ENCODE measurements at places on chromosomes 7 and 10.

DNA sequence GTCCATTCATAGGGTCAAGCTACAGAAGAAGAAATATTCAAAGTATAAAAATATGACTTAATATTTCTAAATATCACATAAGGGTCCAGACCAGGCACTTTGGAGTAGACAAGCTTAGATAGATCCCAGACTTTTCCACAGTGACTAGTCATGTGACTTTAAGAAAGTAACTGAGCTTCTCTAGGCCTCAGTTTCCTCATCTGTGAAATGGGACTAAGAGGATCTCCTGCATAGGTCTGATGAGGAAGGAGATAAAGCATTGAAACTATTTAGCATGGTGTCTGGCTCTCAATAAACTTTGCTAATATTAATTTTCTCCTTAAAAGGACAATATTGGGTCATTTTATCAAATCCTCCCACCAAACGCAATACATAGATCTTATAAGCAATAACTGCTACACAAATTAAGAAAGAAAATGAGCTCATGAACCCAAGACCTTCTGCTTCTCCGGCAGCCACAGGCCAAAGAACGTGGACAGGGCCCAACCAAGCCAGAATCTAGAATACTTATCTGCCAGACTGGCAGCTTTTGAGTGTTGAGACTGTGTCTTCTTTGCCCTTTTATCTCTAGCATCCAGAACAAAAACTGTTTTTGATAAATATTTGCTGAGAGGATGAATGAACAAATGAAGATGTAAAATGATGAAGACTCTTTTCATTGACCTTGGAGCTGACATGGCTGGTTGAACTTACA, 1.6 kb upstream of the TARP start:
- no peak for DNase-seq

GRCh38 chr7:142771353-142771723, 568 bp downstream of the PRSS2 start:
- DNase-seq = no peak

DNA sequence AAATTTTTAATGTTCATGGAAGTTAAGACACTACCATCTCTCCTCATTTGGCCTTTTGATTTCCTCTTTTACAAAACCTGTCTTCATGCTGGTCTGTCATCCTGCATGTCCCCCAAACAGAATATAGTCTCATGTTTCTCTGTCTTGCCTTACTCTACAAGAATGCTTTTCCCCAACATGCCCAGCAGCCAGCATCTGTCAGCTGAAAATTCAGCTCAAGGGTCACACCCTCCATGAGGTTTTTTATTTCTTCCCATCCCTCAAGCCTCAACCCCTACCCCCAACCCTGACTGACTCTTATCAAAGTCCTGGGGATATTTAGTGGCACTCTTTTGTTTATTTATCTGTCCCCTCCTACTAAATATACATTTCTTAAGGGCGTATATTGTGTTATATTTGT, 202.0 kb downstream of the ANK3 start:
- DNase-seq = no peak

DNA sequence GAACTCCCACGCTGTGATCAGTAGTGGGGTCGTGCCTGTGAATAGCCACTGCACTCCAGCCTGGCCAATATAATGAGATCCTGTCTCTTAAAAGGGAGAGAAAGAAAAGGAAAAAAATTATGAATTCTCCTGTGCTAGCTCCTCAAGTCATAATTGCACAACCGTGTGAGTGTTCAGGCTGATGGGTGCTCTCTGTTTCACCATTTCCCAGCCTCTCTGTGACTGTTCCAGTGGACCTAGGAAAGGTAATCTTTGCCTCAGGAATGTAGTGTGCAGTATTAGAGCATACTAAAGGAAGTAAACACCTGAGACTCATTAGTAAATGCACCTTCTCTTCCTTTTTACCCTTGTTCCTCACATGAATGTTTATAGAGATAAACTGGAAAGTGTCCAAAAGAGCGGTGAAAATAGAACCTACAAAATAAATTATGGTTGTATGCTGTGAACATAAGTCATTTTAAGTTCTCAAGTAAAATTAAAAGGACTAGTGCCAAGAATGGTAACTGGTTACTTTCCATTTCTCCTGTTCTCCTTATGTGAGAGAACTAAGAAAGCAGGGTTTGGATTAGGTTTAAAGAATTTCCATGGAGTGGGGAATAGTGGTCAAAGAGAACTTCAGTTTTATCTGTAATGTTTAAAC, 42.7 kb downstream of the INPP5F start:
- DNase-seq = no peak

GRCh38 chr7:157547611-157548010, 210.8 kb downstream of the DNAJB6 start:
- no peak for DNase-seq

- DNase-seq = peak; percentile 54
These were observed 26.2 kb upstream of the RASGEF1A start for GRCh38 chr10:43292755-43293676.

GRCh38 chr7:55555160-55555559, 17.1 kb downstream of the VOPP1 start:
- DNase-seq = no peak

DNA sequence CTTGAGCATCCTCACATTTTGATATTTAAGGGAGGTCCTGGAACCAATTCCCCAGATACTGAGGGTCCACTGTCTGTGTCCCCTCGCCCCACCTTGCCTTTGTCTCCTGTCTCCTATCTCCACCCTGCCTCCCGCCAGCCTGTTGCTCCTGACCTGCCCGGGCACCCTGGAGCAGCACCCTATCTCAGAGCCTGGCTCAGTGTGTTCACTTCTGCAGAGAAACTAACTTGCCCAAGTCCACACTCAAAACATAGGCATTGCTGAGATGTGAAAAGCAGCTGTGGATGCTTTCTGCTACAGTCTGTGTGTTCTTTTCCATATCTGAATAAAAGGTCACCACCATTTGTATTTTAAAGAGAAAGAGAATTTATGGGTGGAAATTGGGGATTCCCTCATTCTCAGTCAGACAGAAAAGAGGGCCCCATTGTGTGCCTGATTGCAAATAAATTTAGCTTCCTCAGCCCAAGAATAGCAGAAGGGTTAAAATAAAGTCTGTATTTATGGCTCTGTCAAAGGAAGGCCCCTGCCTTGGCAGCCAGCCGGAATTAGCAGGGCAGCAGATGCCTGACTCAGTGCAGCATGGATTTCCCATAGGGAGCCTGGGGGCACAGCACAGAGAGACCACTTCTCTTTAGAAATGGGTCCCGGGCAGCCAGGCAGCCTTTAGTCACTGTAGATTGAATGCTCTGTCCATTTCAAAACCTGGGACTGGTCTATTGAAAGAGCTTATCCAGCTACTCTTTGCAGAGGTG, 161.3 kb downstream of the EGFR start:
- no peak for DNase-seq

DNA sequence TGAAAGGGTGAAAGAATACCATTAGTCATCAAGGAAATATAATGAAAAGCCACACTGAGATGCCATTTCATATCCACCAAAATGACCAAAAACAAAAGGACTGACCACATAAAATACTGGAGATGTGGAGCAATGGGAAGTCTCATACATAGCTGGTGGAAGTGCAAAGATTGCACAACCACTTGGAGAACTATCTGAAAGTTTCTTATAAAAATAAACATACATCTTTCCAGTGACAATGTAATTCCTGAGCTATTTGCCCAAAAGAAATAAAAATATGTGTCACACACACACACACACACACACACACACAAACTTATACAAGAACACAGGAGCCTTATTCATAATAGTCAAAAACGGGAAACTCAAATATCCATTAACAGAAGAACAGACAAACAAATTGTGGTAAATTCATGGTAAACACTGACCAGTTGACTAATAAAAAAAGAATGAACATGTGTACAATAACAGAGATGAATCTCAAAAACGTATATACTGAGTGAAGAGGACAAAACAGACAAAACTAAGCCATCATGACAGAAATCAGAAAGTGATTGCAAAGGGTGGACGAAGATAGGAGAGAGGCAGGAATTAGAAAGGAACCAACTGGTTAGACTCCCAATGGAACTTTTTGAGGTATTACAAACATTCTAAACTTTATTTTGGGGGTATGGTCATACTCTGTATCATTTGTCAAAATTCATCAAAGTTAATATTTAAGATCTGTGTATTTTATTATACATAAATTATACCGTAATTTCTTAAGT, 21.5 kb downstream of the WASL start:
- DNase-seq = no peak

DNA sequence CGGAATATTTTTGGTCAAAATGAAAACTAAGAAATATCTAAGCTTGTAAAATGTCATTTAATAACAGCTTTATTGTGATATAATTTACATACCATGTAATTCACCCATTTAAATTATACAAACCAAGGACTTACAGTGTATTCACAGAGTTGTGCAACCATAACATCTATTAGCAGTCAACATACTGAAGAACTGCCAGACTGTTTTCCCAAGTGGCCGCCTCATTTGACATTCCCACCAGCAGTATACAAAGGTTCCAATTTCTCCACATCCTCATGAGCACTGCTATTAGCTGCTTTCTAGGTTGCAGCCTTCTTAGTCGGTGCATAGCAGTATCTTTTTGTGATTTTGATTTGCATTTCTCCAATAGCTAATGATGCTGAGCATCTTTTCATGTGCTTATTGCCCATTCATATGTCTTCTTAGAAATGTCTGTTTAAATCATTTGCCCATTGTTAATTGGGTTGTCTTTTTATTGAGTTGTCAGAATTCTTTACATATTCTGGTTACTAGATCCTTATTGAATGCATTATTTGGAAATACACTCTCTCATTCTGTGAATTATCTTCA, 153.0 kb upstream of the FGFR2 start:
- no peak for DNase-seq

DNA sequence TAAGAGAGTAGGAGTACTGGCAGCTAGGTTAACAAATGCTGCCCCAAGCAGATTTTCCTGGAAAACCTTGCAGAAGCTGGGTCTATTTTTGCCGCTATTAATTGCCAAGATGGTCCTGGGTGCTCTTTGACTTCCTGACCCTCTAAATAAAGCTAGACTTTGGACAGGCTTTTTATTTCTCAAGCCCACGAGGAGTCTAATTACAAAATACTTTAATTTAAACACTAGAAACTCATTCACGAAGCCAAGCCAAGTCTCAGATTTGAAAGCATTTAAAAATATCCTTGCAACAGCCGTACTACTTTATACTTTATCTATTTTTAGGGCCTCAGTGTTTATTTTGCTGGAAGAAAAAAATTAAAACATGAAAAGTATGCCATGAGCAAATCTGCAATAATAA, 45.1 kb downstream of the TMEM26 start:
- DNase-seq = no peak

DNA sequence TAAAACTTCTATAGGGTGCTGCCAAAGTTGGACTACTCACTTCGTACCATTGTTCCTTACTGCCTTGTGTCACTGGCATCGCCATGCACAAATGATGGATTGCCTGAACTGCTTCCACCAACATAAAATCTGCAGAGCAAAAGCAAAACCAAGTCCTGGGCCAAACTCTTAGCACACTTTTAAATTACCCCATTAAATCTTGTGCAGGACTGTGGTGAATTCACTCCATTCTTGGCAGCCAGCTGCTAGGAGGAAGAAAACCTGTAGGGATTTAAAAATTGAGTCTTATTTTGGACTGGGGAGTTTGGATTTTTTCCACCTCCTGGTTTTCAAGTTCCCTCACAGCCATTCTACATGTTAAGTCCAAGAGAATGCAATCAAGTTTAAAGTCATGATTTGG, 646.9 kb downstream of the SORCS3 start:
- DNase-seq = no peak

DNA sequence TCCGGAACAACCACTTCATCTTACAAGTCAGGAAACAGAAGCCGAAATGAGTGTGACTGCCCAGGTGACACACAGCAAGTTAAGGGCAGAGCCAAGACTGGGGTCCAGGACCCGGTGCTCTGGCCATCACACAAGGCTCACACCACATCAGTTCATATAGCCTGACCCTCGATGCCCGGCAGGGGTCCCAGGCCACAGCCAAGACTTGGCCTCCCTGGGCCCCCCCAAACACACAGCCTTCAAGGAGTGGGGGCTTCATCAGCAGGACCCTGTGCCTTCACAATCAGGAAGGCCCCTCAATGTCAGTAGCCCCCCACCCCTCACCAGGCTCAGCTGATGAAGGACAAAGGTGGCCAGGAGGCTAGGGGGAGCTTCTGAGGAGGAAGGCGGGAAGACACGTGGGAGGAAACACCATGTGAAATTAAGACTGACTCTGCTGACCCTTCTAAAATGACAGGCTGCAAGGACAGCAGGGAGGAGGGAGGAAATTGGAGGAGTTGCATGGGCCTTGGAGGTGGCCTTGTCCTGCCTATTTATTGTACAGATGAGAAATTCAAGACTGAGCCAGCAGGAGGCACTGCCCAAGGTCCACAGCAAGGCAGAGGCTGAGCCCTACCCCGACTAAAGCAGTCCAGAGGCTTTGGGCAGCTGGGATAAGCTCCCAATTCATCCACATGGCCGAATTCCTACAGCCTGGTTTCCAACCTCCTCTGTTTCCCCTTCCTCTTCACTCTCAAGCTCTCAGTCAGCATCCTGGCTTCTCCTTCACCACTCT, 216.1 kb upstream of the ZMIZ1 start:
- no peak for DNase-seq

- DNase-seq = no peak
These were observed 41.9 kb upstream of the ASL start for GRCh38 chr7:66033471-66034385.

DNA sequence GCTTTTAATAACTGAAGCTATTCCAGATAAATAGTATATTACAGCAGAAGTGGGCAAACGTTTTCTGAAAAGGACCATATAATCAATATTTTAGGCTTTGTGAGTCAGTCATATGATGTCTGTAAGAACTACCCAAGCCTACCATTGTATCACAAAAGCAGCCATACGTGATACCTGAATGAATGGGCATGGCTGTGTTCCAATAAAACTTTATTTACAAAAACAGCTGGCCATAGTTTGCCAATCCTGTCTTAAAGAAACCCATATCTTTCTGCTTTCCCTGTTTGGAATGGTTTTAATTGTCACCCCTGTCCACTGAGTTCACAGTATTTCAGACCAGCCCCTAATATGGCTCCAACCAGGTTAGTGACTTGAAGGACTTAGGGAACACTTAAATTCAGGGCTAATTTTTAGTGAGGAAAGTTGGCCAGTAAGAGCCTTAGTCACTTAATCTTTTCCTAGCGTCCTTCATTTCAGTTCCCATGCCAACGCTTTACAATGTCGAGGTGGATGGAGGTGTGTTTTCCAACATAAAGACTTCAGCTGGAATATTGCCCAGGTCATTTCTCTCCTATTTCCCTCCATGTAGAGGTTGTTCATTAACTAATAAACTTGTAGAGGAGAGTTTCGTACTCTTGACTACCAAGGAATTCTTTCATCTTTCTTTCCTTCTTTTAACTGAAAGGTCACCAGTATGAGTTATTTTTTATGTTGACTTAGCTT, 184.5 kb downstream of the TRIL start:
- DNase-seq = no peak

DNA sequence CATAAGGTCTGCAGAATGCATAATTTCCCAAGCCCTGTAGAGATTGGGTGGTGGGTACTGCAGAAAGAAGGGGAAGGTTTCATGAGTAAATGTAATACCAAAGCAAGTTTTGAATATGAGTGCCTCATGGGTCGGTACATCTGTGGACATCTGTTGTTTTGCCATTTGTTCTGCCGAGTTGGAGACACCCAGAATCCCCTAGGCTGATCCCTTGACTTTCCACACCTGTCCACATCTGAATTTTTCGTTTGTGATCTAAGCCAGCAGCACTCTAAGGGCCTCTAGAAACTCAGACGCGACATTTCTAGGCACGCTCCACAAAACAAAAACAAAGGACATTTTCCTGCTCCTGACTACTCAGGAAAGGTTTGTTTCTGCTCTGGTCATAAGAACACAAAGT, 11.7 kb upstream of the SLF2 start:
- no peak for DNase-seq

- DNase-seq = no peak
These were observed 10.4 kb upstream of the GSAP start for GRCh38 chr7:77426521-77427051.
